ENCODE measurements at places on chromosomes 1 and 21.

DNA sequence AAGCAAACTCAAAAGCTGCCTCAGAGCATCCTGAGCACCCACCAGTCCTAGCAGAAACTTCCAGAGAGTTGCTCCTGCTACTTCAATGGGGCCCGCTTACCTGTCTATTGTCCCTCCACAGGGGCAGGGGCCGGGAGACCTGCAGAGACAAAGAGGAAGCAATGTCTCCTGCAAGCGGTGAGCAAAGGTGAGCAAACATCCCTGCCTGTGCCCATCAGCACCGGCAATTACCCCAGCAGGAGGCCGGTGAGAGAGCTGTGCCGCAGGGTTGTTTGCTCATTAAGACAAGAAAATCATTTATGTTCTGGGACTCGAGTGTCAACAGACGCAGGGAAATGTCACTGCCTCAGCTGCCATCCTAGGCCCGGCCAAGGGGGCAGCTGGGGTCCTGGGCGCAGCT lies 53.8 kb upstream of the TARDBP start:
- no peak for DNase-seq

- peak; percentile 22 for DNase-seq
These were observed 554 bp upstream of the SLC39A1 start for GRCh38 chr1:153963850-153964331.

DNA sequence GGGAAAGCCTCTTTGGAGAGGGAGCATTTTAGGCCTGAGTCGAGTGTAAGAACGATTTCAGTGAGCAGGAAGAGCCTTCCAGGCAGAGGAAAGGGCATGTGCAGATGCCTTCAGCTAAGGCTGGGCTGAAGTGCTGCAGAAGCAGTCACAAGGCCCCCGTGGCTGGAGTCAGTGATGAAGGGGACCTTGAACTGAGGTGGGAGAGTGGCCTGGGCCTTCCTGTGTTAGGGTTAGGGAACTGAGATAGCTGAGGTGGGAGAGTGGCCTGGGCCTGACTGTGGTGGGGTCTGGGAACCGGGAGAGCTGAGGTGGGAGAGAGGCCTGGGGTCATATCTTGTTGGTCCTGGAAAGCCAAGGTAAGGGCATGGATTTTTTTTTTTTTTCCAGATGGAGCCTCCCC lies 50.9 kb upstream of the ETV3 start:
- no peak for DNase-seq

DNA sequence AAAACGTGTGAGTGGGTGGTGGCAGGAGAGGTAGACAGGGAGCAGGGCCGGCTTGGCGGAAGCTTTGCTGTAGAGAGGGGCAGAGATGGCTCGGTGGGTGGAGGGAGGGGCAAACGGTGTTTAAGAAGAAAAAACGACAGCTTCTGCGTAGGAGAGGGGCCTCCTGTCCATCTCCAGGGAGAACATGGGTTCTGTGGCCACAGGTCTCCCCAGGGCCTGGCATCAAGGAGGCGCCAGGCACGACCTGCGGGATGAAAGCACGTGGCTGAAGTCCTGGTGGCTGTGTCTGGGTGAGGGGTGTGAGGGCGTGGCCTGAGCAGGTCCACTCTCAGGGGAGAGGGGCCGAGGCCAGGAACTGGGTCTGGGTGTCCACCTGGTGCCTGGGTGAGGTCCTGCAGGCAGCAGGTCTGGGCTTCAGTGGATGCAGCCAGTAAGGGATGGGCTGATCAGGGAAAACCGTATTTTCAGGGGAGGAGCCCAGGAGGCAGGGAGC lies 940 bp upstream of the PRKCZ start:
- no peak for DNase-seq

DNA sequence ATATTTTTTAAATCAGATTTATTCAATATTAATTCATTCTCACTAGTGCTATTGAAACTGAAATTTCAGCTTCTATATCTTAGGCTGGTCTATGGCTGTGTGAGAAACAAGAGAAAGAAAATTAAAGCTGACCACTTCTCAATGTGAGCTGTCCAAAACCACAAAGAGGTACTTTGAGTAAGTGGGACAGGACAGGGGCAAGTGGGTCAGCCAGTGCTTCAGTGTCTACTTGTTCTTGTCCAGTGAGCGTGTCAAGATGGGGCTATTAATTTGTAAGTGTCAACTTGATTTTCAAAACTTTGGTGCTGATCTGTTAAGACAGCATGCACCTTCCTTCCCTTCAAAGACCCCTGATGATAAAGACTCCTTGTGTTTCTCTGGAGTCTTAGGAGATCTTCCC lies 533.9 kb downstream of the PLPP3 start:
- DNase-seq = no peak

DNA sequence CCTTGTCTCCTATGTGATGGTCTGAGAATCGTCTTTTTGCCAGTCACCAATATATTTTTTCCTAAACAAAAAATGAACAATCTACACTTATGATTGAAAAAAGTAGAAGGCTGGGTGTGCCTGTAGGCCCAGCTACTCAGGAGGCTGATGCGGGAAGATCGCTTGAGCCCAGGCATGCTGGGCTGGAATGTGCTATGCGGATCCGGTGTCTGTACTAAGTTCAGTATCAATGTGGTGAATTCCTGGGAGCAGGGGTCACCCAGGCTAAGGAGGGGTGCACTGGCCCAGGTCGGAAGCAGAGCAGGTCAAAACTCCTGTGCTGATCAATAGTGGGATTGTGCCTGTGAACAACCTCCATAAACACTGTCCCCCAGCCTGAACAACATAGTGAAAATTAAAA lies 25.7 kb upstream of the C1orf198 start:
- no peak for DNase-seq

GRCh38 chr1:165060285-165060793 lies 296.2 kb downstream of the LMX1A start:
- DNase-seq = no peak

DNA sequence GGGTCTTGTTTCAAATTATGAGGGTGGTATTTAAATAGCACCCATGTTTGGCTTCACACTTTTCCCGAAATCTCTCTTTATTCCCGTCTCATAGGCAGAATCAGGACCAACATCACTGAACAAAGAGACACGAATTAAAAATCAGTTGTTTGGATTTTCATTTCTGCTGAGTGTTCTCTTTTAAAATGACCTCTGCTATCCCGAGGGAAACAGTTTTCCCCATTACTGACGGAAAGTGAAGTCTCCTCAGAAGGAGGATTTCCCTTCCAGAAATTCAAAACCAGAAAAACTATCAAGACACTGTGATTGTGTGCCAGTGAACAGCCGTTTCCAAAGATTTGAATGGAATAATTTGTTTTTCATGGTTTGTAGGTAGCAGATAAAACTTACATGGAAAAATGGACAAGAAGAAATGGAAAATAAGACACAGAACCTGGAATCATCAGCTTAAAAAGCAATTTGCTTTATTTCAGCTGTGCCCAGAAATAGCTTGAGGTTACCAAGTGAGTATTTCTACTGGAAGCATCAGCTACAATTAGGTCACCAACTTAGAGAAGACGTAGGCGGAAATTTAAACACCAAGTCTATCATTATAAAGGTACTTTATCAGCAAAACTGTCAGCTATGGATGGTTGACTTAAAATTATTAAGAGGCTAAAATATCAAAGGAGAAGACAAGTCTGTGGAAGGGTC lies 68.5 kb downstream of the RUNX1 start:
- DNase-seq = no peak

DNA sequence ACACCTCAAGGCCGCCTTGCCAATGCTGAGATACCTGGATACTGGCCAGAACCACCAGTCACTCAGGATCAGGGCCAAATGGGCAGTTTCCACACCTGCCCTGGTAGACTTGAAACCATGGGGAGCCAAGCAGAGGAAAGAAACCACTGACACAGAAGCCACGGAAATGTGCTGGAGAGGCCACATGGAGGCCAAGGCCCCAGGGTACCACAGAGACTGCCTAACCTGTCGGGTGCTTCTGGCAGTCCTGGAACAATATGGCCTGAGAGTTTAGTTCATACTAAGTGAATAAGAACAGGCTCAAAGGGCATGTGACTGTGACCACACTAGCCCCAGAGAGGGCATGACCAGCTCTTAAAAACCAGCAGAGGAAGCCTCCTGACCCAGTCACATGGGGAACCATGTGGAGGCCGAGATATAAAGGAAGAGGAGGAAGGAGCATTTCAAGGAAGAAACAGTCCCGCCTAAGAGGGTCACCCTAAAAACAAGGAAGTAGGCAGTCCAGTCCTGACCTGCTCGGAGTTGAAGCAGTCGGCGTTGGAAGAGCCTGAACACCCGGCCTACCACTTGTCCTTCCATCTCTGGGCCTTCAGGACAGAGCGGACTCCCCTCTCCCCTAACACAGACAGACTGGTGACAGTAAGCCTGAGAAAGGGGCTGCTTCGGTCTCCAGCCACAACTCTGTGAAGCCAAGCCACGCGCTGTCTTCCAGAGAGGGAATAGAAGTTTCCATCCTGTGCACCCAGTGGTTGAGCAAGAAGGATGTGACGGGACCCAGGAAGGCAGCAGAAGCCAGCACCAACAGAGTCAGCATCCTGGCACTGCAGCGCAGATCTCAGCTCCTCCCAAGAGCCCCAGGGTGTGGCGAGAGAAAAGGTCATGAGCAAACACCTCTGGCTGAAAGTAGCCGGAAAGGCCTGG lies at the start of gene DENND2D:
Gene DENND2D, minus strand, starts transcription at position 766 of the 921 bp plus-strand sequence. Its CDS starts 187 bp downstream, at position 579.
- no peak for DNase-seq

GRCh38 chr1:77060000-77060399 lies 159.2 kb downstream of the PIGK start:
- no peak for DNase-seq

- DNase-seq = peak; percentile 67
These were observed 1.9 kb upstream of the ZFYVE9 start for GRCh38 chr1:52139817-52140540.

- no peak for DNase-seq
These were observed 78.3 kb upstream of the BCL9 start for GRCh38 chr1:147463022-147463421.

DNA sequence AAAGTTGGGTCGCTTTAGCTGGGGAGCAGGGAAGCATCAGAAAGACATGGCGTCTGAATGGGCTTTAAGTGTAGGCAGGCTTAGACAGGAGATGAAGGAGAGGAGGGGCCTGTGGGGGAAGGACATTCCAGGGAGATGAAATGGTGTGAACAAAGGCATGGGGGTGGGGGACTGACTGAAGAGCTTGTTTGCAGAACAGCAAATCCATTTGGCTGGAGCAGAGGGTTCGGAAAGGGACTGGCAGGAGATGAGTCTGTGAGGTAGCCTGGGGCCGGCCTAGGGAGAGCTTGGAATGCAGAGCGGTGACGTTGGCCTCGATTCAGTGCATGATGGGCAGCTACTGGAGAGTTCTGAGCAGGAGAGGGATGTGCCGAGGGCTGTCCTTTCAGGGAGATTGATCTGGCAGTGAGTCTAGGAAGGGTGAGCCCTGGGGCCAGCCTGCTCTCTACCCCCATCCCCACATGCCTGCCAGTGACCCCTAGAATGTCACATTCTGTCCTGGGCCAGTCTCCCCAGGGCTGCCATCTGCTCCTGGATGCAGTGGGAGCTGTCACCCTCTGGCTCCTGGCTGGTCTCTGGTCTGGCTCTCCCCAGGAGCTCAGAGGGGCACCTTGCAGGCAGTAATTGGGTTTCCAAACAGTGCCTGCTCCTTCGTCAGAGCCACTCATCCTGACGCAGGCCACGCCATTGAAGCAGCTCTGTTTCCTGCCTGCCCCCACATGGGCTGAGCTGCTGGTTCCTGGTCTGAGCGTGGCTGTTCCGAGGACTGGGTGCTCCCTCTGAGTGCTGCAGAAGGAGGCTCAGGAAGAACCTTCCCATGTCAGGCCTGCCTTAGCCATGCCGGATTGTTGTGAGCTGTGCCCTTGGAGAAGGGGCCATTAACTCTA lies 22.3 kb upstream of the TMEM222 start:
- peak; percentile 99 for DNase-seq

GRCh38 chr1:27351541-27352107 lies 9.8 kb downstream of the SYTL1 start:
- no peak for DNase-seq

DNA sequence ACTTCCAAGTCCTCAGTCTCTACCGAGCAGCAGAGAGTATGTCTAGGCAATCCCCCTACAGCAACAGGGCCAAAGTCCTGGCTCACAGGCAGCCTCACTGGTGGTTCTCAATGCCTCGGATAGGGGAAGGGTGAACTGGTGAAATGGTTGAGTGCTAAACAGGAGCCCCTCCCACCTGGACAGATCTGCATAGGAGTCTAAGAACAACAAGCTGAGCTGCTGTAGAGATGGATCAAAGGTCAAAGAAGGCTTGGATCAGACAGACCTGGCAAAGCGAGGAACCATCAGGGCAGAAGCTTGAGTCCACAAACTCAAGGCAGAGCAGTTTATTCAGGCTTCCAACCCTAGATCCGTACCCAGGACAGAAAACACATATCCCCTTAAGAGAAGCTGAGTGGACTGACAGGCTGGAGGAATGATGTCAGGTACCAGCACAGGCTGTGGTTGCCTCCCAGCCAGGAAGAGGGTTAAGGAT lies 31.8 kb downstream of the RABIF start:
- DNase-seq = no peak

DNA sequence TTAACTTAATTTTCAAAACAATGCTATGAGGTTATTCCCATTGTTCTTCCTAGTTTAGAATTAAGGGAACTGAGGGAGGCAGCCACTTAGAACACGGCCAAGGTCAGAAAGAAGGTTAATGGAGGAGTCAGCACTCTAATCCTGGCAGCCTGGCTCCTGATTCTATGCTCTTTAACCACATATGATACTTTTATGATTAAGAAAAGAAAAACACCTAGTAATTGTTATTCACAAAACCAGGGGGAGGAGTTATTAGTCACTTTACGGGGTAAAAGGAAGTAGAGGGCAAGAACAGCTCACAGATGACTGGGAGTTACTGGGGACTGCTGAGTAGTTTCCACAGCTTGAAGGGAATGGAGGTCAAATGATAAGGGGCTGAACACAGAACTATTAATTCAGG lies 38.6 kb downstream of the GADD45A start:
- peak; percentile 75 for DNase-seq

DNA sequence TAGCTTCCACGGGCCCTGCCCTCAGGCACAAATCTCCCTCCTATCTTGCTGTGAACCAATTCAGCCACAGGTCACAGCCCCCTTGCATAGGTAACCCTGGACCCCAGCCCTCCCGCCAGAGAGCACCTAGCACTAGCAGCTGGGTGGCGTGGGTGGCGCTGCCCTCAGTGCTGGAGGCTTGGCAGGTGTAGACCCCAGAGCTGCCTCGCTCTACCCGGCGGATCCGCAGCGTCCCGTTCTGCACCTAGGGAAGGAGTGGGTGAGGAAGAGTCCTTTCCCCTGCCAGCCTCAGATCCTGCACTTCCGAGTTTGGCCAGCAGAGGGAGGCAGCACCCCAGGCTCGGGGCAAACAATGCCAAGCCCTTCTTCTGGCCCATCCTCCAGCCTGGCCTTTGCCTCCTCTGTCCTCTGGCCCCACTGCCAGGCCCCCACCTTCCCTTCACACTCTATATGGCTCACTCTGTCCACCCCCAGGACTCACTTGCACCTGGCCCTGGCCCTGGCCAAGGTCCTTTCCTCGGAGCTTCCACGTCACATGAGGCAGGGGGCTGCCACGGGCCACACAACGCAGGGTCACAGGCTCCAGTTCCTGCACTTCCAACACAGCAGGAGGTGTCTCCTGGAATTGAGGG lies 9.0 kb downstream of the IGSF9 start:
- DNase-seq = peak; percentile 49

DNA sequence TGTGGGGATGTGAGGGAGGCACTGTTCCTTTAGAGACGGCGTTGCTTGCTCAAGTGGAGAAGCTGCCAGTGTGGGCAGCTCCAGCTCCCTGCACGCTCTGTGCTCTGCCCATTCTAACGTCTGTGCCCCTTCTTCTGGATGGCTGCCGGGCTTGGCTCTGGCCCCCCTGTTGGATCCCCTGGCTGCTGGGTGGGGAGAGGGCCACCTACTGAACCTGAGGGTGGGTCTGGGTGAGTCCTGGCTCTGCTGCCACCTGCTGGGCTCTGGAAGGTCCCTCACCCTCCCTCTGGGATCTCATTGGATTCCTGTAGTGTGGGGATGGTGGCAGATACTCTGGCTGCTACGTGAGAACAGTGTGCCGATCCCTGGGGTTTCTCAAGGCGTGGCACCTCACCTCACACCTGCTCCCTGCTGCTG lies 5.0 kb downstream of the PFKL start:
- DNase-seq = peak; percentile 44
